ENCODE measurements at places on chromosomes 16 and 17. TPM values are rescaled to one million over a fixed set of nuclear protein-coding genes. Genes with fewer than 3 reads are reported as not detected.
A peak's percentile ranks its signal among the peaks of the same experiment; 100 is the strongest.

DNA sequence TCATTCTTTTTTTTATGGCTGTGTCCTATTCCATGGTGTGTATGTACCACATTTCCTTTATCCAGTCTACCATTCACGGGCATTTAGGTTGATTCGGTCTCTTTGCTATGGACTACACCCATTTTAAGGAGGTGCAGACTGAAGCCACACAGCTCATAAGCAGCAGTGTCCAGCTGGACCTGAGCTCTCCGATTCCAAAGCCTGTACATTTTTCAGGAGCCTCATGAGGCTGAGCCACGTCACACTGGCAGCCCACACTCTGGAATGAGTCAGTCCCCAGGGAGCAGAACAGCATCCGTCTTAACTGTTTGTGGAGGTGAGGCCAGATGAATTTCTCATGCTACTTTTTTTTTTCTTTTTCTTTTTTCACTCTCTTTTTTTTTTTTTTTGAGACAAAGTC, 116.1 kb downstream of the C16orf95 start:
- DNase-seq: no peak
- H3K27ac ChIP-seq: no peak overlapping the region
- no peak overlapping the region for H3K4me3 ChIP-seq

- peaks cover 7% of the 10 kb centered on the region for H3K4me1 ChIP-seq
- H3K36me3 ChIP-seq: no peaks in the 10 kb centered on the region
- peak overlapping the region; percentile 37 for H3K4me3 ChIP-seq
- peaks cover 69% of the 10 kb centered on the region for H3K27me3 ChIP-seq
Observed at GRCh38 chr17:44911133-44912001, 3.9 kb downstream of the GFAP start.

DNA sequence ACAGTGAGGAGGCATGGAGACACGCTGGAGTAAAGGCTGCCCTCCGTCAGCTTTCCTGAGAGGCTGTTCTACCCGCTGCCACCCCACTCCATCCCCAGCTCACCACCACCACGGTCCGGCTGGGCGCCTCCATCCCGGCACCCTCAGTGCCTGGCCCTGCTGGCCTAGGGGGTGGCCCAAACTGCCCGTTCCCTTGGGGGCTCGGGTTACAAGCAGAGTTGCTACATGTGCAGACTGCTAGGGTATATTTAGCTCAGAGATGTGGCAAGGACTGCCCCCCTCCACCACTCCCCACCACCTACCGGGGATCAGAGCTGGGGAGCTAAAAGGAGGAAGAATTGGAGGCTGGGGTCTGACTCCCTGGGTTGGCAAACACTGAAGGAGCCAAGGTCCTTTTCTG, 4.1 kb downstream of the CACNB1 start:
- H3K27ac ChIP-seq: no peak overlapping the region
- no peak overlapping the region for H3K4me3 ChIP-seq
- no peak for DNase-seq
- H3K27me3 ChIP-seq: no peaks in the 10 kb centered on the region
- H3K36me3 ChIP-seq: no peaks in the 10 kb centered on the region
- peaks cover 19% of the 10 kb centered on the region for H3K4me1 ChIP-seq

DNA sequence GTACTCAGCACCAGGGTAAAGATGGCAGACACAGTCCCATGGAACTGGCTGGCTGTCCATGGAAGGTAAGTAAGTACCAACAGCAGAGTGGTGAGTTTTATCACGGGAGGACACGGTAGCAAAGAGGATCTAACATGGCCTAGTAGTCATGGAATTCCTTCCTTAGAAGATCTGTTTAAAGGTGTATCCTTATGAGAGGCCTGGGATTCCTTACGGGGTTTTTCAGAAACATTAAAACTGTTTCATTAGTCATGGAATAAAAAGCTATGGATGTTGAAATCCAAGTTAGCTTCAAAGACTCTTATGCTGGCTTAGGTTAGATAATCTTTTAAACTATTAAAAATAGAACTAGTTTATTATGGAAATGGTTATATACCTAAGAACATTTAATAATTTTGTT, 7.4 kb downstream of the FTO start:
- no peak overlapping the region for H3K4me3 ChIP-seq
- DNase-seq: no peak
- H3K4me1 ChIP-seq: peaks cover 47% of the 10 kb centered on the region
- H3K27ac ChIP-seq: no peak overlapping the region

The TP53TG3B gene
- not detected for total RNA-seq

DNA sequence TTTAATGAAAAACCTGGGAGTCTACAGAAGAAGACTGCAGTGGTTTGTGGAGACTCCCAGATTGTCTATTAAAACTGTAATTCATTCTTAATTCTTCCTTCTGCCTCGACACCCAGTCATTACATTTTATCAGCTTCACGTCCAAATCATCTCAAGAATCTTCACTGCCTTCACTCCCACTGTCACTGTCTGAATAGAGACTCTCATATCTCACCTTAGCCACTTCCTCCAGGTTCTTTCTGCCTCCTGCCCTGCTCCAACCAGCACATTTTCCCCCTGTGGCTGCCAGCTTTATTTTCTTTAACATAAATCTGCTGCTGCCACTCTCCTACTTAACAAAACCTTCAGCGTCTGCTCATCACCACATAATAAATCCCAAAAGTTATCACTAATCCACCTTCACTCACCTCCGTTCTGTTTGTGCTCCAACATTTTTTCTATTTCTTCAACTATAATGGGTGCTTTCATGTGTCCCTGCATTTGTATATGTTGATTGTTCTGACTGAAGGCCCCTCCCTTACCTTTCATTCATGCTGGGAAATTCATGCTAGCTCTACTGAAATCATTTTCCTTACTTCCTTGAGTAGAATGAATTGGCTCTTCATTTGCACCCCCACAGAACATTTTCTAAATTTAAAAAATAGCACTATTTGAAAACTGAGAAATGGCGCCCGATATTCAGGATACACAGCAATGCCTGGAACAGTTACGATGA, 38.9 kb downstream of the KCNJ2 start:
- no peaks in the 10 kb centered on the region for H3K4me1 ChIP-seq

GRCh38 chr16:66251476-66252160, 114.9 kb upstream of the CDH5 start:
- no peak overlapping the region for H3K27ac ChIP-seq
- no peaks in the 10 kb centered on the region for H3K36me3 ChIP-seq
- no peaks in the 10 kb centered on the region for H3K4me1 ChIP-seq
- no peak for DNase-seq
- peaks cover 10% of the 10 kb centered on the region for H3K27me3 ChIP-seq
- no peak overlapping the region for H3K4me3 ChIP-seq

The CTRL gene
- total RNA-seq: 12.6 TPM

DNA sequence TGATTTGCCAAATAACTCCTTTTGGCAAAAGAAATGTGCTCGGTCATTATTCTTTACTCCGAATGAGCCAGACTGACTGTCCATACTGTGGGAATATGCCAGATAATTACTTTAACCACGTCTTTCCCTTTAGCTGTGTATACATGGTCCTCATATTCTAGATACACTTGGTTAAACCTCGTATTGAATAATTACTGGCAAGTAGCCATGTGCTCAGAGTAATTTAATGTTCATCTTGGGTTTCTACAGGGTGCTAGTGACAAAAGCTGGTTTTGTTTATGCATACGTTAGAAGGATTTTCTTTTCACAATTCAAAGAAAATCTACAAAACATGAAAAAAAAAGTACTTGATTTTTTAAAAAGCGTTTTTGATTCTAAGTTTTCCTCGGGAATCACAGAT, 540.3 kb downstream of the KCNJ2 start:
- DNase-seq: no peak
- H3K4me1 ChIP-seq: no peaks in the 10 kb centered on the region
- H3K27me3 ChIP-seq: peaks cover 3% of the 10 kb centered on the region
- H3K36me3 ChIP-seq: no peaks in the 10 kb centered on the region
- H3K4me3 ChIP-seq: no peak overlapping the region
- H3K27ac ChIP-seq: no peak overlapping the region

DNA sequence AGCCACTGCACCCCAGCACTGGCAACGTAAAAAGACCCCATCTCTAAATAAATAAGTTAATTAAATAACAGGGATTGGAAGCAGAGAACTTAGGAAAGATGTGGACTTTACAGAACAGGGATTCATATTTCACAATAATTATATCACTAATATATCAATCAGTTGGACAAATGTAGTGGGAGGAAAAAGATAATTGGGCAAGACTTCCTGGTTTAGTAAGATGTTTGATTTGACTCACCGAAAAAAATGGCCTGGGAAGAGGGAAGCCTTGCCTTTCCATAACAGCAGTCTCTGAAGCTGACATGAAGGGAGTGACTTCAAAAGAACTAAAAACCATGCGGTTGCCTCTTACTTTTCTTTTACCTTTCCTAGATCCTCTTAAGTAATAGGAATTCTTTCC, 15.2 kb upstream of the C17orf78 start:
- DNase-seq: no peak
- H3K27ac ChIP-seq: no peak overlapping the region
- H3K27me3 ChIP-seq: no peaks in the 10 kb centered on the region
- no peaks in the 10 kb centered on the region for H3K36me3 ChIP-seq

- H3K4me1 ChIP-seq: peaks cover 4% of the 10 kb centered on the region
- no peak for DNase-seq
- H3K4me3 ChIP-seq: no peak overlapping the region
Observed at GRCh38 chr17:79864147-79864546, 24.9 kb upstream of the CBX4 start.

The GRIN2A gene
- total RNA-seq: not detected

GRCh38 chr17:48148029-48148770, 40.6 kb downstream of the SNX11 start:
- H3K36me3 ChIP-seq: no peaks in the 10 kb centered on the region
- H3K4me3 ChIP-seq: no peak overlapping the region
- H3K27ac ChIP-seq: peak overlapping the region; percentile 35
- no peaks in the 10 kb centered on the region for H3K27me3 ChIP-seq

DNA sequence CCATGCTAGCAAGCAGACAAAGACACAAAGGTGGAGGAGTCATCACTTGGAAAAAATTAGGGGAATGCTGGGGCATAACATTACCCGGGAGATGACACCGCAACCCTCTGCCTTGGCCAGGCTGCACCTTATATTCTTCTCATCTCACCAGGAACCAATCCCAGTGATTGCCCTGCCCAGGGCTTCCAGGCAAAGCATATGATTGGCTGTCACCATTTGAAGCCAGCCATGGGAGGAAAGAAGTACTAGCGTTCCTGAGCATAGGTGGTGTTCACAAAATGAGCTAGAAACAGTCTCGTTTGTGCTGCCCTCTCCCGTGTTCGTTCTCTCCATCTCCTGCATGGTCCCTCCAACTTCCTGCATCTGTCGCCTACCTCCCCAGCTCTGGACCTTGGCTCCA, 29.6 kb downstream of the TEKT5 start:
- no peak for DNase-seq
- no peak overlapping the region for H3K4me3 ChIP-seq
- H3K4me1 ChIP-seq: no peaks in the 10 kb centered on the region
- no peaks in the 10 kb centered on the region for H3K36me3 ChIP-seq

All from naive thymus-derived CD8-positive, alpha-beta T cell (primary cell).